ENCODE measurements at places on chromosomes 3 and 15.

- DNase-seq, result no peak
These were observed 433 bp downstream of the FILIP1L start for GRCh38 chr3:100113723-100114412.

DNA sequence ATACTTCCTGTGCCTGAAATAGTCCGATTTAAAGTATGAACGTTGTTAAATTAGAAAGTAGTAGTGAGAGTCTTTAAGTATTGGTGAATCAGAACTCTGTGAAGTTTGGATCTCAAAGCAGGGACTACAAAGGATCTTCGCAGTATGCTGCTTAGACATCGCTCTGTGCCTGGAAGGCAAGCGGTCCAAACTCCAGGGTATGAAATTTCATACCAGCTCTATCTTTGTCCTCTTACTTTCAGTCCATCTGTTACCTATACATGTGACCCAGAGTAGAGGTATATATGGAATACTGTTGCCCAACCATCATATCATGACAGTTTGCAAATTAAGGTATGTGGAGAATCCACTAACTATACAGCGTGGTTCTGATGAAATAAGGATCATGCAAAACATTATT is 34.5 kb downstream of the VPS8 start:
- no peak for DNase-seq

GRCh38 chr3:55091381-55092225 is 163.7 kb upstream of the LRTM1 start:
- no peak for DNase-seq

DNA sequence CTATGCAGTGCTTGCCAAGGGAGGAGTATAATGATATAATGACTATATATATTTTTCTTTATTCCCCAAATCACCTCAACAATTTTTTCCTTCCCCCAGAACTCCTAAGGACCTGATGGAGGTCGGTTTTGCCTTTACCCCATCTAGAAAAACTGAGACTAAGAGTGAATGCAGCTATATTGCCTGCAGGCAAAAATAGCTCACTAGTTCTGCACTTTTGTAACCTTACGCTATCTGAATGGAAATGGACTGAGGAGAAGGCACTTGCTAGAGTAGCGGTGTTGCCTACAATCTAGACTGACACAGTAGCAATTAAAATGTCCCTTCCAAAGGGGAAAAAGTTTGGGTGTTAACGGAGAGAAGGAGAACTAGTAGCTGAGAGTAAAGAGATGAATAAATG is 379.5 kb upstream of the SEMA6D start:
- no peak for DNase-seq

GRCh38 chr3:150786791-150787190 is 23.8 kb upstream of the SIAH2 start:
- DNase-seq, result no peak

GRCh38 chr3:156109989-156110388 is 10.4 kb upstream of the KCNAB1 start:
- DNase-seq, result no peak

DNA sequence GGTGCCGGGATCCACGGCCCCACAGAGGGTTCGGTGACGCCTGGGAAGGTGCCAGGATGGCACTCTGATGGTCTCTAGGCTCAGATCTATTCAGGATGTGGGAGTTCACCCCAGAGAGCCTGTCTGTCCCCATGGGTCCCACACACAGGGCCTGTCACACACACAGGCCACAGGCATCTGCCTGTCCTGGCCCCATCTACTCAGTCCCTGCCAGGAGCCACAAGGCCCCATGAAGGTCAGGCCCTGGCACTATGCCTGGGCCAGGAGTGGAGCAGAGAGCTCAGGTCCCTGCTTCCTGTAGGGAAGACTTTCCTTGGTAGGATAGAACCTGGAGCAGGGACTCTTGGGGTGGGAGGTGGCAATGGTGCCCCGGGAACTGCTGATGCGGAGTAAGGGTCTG is 49.0 kb upstream of the FURIN start:
- DNase-seq, result no peak

DNA sequence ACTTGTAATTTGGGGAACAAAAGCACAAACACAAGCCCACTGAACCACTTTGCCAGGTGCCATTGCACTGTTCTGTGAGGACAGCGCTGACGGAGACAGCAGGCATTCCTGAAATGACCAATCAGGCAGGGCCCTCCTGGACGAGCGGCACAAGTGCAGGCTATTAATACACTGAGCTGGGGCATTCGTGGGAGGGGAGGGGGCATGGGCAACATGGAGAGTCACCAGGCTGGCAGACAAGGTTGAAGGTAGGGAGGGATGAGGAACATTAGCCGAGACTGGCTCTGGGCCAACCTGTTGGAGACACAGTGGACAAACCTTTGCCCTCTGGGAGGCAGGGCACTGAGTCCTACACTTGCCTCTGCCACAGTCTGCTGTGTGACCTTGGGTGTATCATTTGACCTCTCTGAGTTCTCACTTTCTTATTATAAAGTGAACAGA is 45.6 kb downstream of the NOX5 start:
- no peak for DNase-seq

GRCh38 chr15:71273731-71274447 is 158.6 kb downstream of the THSD4 start:
- DNase-seq, result no peak

GRCh38 chr15:42911058-42911592 is 9.5 kb downstream of the TTBK2 start:
- DNase-seq, result no peak

DNA sequence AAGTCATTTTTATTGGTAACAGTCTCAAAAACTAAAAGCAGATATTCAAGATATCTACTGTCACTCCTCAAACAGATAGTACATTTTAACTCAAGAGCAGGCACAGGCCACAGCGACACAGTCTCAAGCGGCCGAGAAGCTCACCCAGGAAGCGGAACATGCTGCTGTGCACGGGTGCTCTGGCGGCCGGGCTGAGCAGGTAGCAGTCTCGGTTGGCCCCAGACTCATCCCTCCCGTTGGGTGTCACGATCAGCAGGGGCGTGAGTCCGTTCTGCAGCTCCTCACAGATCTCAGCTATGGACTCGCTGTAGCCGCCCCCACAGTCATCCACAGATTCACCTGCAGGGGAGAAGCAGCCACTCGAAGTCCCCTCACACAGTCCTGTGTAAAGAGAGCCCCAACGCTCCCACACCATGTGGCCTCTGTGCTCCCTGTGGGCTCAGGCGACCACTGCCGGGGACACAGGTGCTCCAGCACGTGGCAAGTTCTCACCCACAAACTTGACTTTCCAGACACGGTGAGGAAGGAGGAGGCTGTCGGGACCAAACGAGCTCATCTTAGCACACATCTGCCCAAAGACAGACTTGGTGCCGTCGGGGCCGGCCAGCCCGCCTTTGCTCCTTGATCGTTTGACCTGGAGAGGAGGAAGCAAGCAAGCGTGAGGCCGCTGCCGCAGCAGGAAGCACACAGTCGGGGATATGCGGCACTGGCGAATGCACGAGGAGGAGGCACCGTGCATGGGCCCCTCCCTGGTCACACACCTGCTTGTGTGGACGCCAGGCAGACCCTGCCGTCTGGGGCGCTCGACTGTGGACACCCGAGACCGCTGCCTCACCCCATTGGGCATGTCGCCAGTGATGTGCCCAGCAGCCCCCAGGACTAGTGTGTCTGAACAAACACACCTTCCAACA is 17.7 kb upstream of the OCA2 start:
- no peak for DNase-seq

DNA sequence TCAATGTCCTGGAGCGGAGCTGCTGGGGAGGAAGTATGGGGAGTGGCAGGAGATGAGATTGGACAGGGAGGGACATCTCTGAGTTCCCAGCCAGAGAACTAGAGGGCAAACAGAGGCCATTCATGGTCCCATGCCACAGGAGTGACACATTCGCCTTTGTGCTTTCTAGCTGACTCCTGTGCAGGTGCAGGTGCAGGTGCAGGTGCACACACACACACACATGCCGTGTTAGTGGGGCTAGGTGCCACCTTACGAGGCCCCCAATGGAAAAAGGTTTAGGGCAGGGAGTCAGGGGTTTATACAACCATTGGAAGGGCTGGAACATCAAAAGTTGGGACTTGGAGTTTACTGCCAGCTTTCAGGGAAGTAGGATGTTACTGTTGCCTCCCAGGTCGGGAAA is 52.0 kb downstream of the TPRA1 start:
- no peak for DNase-seq

DNA sequence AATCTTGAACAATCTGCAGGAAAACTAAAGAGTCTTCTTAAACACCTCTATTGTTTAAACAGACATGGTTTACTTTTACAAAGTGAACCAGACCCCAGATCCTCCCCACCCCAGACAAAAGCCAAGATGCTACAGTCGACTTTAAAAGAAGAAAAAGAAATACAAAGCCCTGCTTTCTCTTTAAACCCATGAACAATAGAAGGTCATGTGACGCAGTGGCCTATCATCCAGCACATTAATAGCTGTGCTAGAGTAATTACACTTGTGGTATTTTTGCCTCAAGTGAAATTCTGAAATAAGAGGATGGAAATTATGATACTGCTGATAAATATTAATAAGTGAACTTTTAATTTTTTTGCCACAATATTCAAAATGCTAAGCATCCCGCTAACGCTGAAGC is 613.4 kb downstream of the FOXP1 start:
- no peak for DNase-seq

DNA sequence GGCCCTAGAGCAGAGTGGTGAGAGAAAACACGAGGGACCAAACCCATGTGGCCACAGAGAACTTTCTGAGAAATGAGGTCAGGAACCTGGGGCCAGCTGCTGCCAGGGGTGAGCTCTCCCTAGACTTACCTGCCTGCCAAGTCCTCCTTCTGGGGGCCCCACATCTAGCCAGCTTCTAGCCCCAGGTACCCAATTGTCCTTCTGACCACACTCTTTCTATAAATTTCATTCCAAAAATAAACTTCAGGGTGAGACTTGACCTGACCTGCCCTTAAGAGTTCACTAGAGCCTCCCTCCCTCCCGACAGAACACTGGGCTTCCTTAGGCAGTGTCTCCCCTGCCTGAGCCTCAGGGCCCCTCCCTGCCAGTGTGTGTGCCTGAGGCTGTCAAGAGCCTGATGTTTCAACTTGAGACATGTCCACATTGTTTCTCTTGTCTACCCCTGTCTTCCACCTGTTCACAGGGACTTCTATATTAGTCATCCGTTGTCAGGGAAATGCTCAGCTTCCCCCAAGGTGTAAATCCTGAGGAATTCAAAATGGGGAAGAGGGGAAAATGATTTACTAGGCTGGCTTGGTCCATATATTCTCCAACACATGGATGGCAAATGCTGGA is 312.8 kb upstream of the TLE3 start:
- DNase-seq, result no peak
